ENCODE measurements at places on chromosomes 1 and 21. TPM values are rescaled to one million over a fixed set of nuclear protein-coding genes. Genes with fewer than 3 reads are reported as not detected.

DNA sequence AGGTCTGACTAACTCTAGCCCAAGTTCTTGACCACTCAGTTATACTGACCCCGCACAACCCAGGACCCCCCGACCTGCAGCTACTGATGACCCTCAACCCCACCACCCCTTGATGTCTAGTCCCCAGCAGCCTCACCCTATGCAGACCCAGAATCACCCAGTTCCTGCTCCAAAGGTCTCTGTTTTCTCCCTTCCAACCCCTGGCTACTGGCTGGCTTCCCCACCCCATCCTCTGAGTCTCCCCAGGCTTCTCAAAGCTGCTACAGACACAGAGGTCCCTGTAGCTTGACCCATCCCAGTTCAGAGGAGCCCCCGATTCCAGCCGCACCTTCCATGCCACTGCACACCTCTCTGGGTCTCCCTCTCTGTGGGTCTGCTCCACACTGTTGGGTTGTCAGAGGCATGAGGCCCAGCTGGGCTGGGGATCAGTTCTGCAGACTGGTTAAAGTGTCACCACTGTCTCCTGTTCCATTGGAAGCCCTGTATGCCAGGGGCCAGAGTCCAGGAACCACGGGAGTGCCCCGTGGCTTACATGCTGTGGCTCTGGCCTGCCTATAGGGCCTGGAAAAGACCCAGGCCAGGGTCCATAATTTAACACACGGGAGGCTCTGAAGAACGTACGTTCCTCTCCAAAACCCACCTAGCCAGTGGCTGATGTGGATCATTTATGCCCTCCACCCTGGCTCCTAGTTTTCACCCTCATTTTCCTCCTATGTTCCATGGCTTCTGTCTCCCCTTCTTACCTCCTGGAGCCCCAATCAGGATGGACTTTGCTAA lies 497 bp downstream of the PKLR start:
- no peak for DNase-seq

- DNase-seq = no peak
These were observed 509.6 kb upstream of the CXADR start for GRCh38 chr21:17003258-17003615.

GRCh38 chr1:95171270-95172245 lies 54.4 kb downstream of the TLCD4 start:
- DNase-seq = no peak

DNA sequence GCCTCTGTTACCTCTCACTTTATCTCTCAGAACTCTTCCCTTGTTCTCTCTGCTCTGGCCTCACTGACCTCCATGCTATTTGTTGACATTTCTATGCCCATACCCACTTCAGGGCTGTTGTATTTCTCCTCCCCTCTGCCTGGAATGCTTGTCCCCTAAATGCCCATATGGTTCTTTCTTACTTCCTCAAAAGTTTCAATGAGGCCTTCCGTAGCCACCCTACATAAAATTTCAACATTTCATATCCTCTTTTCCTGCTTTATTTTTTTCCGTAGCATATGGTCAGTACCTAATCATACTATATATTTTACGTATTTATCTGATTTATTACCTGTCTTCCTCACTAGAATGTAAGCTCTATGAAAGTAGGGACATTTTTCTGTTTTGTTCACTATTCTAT lies 47.1 kb upstream of the ZYG11A start:
- no peak for DNase-seq

DNA sequence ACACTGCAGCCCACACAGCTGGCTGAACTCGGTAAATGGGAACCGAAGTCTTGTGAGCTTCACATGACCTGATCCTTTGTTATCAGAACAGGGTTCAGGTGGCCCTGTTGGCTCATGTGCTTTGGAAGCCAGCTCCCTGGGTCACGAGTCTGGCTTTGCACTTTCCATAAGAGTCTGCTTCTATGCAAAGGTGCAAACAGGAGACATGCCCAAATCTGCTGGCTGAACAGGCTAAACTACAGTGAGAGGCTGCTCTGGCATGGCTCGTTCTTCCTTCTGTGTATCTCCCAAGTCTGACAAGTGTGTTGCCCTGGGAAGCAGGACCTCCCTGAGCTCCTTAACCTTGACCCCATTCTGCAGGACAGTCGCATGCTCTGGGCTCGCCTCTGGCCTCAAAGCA lies 549.6 kb downstream of the KIF26B start:
- no peak for DNase-seq

DNA sequence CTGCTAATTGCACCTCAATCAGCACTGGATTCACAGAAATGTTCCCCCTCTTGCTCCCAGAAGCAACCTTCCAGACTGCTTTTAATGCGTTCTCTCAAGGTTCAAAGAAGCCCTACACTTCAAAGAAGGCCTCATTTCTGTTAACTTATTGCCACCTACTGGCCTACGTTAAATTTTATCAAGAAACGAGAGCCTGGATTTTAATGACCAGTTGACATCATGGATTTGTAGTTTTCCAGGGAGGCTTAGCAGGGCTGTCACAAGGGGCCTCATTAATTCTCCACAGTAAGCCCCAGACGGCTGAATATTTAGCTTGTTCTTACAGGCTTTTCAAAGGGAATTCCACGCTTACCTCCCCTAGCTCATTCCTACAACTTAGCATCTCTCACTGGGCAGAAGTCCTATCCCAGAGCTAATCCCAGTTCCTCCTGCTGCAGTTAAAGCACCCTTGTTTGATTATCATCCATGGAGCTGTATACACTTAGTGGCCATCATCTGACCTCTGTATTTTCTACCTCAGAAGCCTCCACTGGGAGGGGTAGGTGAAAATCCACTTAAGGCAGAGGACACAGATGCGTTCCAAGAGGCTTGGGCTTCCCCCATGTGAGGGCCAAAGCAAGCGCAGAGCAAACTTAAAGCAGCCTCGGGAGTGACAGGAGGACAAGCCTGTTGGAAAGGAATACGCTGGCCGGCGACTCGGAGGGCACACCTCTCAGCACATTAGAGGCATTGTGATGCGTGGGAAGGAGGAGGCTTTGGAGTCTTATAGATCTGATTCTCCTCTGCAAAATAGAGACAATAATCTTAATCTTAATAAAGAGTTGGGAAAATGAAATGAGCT lies 32.2 kb upstream of the CYP4X1 start:
- no peak for DNase-seq

- no peak for DNase-seq
These were observed 52.5 kb downstream of the POU2F1 start for GRCh38 chr1:167273027-167273800.

DNA sequence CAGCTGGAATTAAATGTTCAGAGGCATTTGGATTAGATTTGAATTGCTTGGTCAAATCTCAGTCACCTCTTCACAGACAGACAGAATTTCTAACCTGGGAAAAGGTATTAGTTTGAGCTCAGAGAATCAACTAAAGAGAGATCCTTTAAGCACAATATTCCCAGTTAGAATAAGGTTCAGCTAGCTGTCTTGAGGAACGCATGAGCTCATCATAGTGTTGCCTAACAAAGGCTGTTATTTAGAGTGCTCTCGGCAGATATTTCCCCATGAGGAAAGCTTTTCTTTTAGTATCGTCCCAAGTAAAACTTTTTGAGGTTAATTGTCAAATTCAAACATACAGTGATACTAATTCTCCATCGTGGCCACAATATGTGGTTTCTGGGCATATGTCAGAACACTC lies 269.9 kb downstream of the HLX start:
- DNase-seq = no peak

- no peak for DNase-seq
These were observed 41.6 kb upstream of the QSOX1 start for GRCh38 chr1:180112984-180113647.

VHLL gene
- total RNA-seq = 0.94 TPM

DISP3 gene
- 26.7 TPM for total RNA-seq

FCRL4 gene
- not detected for total RNA-seq

FOXO6 gene
- total RNA-seq = 5.9 TPM

MTARC1 gene
- total RNA-seq = 9.4 TPM

PPIAL4G gene
- total RNA-seq = 0.31 TPM

TNFSF4 gene
- 1.6 TPM for total RNA-seq

Measured in occipital lobe (tissue), 3 donors.